ENCODE measurements at places on chromosomes 1 and 21.
A peak's percentile ranks its signal among the peaks of the same experiment; 100 is the strongest.

DNA sequence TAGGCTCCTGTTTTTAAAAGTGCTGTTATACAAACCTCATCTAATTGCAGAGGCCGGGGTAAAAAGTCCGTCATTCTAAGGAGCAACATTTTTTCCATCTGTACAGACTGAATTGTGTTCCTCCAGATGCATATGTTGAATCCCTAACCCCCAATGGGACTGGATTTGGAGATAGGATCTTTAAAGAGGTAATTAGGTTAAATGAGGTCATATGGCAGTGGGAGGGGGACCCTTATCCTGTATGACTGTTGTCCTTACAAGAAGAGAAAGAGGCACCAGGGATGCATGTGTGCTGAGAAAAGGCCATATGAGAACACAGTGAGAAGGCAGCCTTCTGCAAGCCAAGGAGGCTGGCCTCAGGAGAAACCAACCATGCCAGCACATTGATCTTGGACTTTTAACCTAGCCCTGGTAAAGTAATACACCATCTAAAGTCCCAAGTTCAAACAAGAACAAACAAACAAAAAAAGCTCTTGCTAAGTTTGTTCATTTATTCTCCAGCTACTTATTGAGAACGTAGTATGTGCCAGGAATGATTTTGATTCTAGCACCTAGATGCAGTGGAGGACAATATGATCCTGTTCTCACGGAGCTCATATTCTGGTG lies 352.4 kb downstream of the NTNG1 start:
- DNase-seq: no peak

DNA sequence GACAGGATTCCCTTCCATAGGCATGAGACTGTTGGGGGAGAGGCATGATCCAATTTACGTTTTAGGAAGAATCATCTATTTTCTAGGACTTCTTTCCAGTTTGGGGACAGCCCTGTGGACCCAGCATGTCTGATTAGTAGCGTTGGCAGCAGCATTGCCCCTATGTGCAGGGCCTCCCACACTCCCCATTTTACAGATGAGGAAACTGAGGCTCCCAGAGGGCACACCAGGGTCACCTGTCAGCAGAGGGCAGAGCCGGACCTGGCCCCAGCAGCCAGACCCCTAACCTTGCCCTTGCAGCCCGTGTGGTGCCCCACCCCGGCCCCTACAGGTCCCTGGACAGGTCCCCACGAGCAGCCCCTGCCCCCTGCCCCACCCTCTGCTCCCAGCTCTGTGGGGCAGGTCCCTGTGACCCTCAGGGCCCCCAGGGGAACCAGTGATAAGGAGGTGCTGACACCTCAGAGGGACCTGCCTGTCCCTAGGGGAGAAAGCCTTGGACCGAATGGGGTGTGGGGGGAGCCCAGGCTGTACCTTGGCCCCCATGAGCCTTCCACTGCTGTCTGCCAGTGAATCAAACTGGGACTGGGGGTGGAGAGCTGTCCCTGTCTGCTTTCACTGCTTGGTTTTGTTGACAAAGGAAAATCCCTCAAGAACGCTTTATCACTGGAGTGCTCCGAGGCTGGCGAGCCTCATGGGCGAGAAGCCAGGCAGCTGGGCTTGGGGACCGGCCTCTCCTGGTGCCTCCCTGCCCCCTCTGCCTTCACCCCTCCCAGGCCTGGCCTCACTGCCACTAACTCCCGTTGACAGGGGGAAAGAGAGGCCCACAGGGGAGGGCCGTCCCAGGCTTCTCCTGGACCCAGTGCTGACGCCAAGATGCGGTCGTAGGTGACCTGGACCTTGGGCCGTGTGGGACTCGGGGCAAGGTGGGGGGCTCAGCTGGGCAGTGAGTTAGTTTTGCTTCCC lies 39.4 kb upstream of the CCDC27 start:
- DNase-seq: no peak

DNA sequence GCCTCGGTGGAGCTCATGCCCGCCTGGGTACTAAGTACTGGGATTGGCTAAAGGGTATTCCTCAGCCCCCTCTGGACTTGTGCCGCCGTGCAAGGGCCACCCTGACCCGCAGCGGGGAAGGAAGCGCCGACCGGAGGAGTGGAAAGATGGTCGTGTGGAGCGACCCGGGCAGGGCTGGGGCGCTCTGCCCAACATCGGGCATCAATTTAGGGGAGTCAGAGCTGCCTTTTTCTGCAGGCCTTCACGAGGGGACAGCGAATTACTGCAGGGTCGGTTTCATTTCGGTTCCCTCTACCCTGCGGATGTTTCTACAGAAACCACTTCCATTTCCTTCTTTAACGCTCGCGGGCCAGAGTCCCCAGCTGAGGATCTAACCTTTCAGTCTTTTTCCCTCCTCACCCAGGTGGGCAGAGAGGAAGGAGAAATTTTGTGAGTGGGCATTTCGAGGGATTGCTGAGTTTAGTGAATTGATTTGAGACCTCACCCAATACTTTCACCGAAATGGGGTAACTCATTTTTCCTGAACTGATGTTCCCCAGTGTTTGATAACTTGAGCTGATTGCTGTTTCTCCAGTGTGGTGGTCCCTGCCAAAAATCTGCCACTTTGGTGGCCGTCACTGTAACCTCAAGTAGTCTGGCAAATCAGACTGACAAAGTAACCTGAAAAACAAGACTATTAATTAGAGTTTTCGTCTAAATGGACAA lies 1.1 kb downstream of the TOR1AIP1 start:
- no peak for DNase-seq

DNA sequence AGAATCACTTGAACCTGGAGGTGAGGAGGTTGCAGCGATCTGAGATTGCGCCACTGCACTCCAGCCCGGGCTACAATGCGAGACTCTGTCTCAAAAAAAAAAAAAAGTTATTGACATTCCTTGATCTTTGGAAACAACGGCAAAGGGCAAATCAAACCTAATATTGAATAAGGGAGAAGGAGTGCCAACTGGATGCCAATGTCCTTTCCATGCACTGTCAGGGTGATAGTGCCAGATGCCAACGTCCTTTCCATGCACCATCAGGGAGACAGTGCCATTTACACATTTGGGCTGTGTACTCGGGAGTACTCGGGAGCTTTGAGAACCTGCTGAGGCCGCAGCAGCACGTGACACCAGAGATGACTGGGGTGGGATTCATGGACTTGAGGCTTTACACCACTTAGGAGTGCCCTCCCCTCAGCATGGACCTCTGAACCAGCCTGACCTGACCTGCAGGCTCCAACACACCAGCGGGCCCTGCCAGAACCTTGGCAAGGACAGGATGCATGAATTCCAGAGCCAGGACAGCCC lies 34.5 kb upstream of the SOD1 start:
- no peak for DNase-seq

DNA sequence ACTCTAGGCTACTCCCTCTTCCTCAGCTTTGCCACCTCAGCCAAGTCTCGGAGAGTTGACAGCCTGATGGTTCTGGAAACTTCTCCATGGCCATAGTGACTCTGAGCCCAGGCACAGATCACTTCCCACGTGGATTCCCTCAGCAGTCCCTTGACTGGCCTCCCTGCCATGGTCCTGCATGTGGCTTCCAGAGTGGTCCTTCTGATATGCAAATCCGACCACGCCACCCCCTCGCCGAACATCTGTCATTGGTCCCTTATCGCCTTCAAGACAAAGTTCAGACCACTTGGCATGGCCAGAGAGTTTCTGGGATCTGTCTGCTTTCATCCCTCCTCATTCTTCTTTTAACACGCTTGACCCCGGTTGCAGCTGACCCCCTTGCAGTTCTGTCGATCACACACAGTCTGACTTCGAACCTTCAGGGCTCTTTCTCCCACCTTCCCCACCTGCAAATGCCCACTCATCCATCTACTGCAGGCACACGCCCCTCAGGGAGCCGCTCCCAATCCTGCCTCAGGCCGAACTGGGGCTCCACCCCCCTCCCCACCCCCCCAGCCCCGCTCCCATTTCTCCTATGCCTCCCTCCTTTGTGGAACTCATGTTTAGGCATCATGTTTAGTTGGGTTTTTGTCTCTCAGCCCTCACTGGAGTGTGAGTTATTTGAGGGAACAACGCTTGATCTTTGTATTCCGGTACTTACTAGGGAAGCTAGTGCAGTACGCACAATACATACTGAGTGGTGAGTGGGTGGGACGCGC lies 29.0 kb downstream of the KIAA1614 start:
- no peak for DNase-seq

DNA sequence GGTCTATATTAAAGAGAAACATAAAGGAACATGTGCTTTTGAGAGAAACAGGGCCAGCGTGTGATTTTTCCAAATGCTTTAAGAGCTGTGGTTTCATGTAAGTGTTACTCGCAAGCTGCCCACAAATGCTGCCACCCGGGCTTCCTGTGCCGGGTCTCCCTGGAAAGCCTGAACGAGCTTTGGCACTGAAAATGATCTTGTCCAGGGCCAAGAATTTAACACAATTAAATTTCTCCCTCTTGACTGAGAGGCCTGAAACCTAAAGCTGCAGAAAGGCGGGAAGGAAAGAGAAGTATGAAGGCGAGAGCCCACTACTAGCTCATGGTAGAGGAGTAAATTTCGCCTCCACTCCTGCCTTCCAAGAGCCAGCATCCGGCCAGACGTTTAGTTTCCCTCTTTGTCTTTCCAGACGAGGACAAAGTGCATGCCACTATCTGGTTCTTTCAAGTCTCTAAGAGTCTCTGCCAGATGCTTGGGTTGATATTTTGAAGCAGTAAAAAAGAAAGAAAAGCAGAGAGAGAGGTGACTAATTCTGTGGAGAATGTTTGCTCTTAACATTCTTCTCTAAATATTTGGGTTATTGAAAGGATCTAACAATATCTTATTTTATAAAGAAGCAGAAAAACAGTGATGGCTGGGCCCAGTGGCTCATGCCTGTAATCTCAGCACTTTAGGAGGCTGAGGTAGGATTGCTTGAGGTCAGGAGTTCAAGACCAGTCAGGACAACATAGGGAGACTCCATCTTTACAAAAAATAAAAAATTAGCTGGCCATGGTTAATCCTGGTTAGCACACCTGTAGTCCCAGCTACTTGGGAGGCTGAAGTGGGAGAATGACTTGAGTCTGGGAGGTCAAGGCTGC lies 100.0 kb upstream of the HNRNPU start:
- peak; percentile 47 for DNase-seq

DNA sequence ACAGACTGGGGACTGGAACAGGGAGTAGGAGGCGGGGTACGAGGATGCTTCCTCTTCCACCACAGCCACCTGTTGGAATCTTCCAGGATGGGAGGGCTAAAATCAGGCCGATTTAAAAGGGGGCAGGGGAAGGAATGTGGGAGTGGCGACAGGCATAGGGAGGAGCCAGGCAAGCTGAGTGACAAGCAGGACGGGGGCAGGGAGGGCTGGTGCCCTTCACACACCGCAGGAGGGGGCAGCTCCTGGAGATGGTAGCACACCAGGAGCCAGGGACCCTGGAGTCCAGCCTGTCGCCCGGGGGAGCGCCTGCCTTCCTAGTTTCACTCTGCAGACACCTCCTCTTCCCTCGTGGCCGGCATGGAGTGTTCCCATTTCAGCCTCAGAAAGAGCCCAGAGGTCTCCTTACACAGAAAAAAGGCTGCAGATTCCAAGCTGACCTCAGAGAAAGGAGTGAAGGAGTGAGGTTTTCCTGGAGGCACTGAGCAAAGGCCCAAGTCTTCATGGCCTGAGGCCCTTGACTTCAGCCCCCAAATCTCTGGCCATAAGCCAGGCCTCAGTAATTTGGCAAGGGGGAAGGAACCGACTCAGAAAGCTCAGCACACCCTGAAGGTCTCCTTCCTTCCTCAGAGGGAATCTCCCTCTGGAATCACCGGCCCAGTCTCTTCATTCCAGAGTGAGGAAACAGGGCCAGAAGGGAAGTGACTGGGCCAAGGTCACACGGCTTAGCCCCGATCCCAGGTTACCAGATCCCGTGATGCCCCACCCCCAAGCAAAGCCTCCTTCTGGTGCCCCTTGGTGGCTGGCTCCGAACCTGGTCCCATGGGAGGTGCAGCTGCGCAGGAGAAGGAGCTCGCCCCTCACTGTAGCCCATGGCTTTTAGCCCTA lies 8.1 kb downstream of the BLACAT1 start:
- DNase-seq: peak; percentile 94

GRCh38 chr21:45053561-45054226 lies 20.7 kb upstream of the ADARB1 start:
- DNase-seq: no peak

DNA sequence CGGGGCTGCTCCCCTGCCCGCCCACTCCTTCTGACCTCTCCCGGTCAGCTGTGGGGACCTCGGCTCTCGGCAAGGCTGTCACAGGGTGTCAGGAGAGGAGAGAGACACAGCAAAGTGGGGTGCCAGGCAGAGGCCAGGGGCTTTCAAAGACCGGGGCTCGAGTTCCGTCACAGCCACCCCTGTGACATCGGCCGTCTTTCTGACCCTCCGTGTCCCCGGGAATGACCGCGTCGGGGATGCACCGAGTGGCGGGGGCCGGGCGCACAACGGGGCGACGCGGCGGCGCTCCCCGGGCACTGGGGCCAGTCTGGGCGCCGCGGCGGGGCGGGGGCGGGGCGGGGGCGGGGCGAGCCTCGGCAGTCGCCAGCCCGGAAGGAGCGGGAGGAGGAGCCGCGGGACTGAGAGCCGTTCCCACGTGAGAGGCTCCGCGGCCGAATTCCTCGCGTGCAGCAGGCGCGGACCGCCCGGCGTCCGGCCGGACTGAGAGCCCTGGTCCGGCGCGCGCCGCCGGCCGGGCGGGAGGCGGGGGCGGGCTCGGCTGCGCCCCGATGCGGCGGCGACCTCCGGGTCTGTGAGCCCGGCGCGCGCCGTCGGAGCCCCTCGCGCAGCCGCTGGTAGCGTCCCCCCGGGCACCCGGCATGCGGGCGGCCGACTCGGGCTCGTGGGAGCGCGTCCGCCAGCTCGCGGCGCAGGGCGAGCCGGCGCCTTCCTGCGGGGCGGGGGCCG lies 229.7 kb upstream of the TMEM51 start:
- DNase-seq: peak; percentile 64

- no peak for DNase-seq
Observed at GRCh38 chr1:239547987-239548386, 161.6 kb downstream of the CHRM3 start.

- DNase-seq: no peak
Observed at GRCh38 chr1:24096009-24096738, 15.8 kb downstream of the MYOM3 start.

GRCh38 chr1:91487469-91487868 lies 13.2 kb upstream of the CDC7 start:
- DNase-seq: no peak

DNA sequence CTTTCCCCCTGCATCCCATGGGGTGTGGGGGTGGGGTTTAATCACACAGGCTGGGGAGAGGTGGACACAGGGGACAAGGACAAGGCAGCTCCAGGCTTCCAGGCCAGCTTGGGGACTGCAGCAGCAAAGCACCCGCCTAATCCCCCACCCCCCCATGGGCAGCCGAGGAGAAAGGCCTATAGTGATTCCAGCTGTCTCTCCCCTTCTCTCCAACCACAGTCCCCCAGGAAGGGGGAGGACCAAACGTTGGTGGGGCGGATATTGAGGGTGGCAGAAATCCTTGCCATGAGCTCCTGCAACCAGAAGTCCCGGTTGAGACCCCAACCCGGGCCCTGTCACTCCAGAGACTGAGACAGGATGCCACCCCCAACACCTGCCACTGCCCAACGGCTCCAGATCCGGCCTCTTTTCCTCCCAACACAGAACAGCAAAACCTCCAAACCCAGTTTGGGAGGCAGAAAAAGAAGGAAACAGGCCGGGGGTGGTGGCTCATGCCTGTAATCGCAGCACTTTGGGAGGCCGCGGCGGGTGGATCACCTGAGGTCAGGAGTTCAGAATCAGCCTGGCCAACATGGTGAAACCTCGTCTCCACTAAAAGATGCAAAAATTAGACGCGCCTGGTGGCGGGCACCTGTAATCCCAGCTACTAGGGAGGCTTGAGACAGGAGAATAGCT lies 1.7 kb downstream of the EPHA2 start:
- no peak for DNase-seq

- peak; percentile 60 for DNase-seq
Observed at GRCh38 chr1:155504207-155504606, 58.4 kb downstream of the ASH1L start.

GRCh38 chr1:237677979-237678378 lies 212.7 kb downstream of the ZP4 start:
- DNase-seq: no peak

All from GM23338 (cell line).